ENCODE measurements at places on chromosomes 5 and 9.

DNA sequence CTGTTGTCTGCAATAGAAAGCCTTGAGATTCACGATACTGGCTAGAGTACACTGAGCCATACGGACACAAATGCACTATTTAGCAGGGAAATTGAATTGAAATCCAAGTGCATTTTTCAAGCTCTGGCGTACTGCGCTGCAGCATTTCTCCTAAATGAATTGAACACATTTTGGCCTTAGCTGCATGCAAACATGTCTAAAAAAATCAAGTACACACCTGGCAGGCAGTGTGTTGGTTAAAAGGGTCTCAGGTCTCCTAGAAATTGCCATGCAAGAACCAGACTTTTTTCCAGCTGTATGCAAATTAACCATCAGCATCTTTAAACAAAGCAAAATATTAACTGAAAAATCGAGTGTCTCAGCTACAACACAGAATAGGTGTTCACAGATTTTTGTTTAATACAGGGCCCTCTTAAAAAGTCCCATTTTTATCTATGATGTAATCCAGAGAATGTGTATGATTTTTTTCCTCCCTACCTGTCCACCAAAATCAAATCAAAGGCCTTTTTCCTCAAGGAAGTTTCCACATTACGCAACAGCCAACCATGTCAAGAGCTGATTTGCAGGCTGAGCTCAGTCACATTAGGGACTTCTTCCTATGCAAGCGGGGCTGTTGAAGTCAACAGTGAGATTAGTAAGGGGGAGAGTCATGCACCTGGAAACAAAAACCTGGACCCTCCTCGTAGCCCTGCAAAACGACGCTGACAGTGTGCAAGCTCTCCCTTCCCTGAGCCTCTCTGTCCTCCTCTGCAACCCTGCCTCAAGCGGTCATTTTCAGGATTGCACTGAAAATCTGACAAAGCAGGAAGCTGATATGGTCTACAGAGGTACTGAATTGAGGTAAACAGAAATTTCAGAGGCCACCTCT is 14.1 kb upstream of the SFXN1 start:
- DNase-seq: peak; percentile 36

- DNase-seq: no peak
Observed at GRCh38 chr9:4762886-4763541, 22.0 kb upstream of the AK3 start.

DNA sequence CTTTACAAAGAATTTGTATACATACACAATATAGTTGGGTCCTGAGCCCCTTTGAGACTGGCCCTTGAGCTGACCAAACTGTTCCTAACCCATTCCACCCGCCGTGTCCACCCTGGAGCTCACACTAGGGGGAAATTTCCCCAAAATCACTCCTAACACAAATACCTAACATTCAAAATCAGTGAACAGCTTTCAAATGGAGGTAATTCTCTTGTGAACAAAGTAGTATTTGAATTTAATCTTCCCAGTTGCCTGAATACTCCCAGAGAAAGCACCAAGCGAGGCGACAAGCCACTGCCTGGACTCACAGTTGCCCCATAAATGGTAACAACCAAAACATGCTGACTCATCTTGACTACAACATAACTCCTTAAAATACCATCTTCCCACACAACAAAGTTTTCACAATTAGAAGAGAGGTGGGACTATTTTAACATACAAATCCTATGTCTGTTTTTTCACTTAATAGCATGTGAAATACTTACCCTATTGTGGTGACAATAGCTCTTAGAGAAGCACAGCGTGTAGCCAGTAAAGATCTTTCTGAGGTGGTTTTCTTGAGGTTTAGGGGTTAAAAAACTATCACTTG is 31.7 kb upstream of the SCAMP1 start:
- DNase-seq: peak; percentile 40

DNA sequence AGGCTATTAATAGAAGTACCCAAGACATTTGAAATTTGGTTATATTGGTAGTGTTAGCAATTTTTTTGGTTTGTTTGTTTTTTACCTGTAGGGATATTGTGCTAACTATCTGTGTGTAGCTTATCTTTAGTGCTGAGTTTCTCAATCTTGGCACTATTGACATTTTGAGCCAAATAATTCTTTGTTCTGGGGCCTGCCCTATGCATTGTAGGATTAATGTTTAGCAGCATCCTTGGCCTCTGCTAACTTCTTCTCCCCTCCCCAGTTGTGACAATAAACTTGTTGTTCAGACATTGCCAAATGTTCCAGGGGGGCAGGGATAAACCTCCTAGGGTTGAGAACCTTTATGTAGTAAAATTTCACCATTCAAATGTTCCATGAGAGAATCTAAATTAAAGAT is 4.0 kb downstream of the FBXO4 start:
- no peak for DNase-seq

GRCh38 chr9:136307215-136307750 is 3.4 kb upstream of the CCDC187 start:
- DNase-seq: no peak

DNA sequence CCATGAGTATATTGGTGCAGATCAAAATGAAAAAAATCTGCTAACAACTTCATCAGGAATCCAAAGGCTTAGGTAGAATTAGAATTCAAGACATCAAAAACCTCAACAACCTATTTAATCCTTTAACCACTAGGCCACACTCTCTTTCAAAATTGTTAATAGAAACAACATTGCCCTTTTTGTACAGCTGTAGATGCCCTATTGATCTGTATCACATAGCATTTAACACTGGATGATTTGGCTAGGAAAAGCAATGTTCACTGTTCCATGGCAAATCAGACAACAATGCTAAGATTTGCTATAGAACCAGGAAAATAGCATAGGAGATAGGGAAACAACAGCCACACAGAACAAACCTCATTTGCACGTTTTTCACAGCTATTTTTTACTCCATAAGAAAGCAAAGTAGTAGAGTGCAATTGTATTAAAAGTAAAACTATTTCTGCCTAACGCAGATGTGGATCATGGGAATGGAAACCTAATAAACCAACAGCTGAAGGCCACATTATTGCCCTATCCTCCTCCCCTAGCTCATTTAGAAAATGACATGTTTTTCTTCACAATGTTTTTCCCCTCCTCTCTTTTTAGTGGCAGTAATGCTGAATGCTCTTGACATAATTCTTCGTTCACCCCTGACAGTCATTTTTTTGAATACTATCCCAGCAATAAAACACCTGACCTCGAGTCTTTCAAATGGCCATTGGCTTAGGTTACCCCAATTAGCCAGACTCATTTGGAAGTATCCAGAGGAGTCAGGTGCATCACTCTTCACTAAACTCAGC is 373.0 kb upstream of the CCNH start:
- no peak for DNase-seq

DNA sequence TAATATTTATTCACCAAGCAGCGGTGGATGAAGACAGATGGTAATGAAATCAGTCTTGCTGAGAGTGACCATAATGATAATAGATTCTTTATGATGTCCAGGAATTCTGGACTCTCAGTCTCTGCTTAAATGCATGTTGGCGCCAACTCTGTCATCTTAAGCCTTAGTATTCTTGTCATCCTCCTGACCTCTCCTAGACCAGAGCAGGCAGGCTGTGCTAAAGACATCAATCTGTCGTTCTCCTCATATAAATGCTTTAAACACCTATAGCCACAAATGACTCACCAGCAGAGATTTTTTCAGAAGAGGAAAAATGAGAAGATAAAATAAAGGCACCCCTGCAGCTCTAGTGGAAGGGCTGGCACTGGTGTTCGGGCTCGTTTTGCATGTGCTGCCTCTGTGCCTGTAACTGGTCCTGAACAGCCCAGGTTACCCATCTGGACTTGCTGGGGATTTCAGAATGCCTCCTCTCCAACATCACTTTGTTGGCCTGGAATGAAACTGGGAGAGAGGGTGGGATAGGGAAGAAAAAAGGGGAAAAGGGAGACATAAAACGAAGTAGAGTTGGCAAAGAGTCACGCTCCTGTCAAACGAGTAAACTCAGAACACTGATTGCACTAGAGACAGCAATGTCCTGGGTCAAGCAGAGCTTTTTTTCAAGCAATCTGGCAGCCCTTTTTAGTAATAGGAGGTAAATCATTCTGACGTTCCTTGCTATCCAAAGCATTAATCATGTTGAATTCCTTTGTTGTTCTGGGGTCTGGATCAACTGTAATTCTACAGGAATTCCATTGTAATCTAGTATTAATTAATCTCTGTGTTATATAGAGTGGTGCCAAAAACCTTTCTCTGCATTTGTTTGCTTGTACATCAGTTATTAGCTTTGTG is 195.5 kb upstream of the CLINT1 start:
- DNase-seq: no peak

DNA sequence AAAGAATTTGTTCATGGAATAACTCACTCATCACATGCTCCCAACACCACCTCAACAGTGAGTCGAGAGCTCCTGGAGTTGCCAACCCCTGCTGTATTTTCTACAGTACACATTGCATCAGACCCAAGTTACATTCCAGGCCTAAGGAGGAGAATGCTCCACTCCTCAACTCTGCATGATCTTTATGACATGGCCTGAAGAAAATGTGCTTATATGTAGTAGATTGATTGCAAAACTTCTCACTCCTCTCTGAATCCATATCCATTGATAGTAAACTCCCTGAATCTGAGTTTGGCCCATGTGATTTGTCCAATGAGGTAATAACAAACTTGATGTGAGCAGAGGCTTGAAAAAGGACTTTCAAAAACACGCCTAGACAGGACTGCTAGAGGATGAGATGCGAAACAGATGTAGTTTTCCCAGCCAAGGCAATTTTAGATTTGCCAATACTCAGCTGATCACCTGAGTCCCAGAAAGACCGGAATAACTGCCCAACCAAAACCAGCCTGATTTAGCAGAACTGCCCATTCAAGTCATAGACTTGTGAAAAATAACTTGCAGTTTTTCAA is 29.0 kb upstream of the PAPPA start:
- DNase-seq: peak; percentile 62

DNA sequence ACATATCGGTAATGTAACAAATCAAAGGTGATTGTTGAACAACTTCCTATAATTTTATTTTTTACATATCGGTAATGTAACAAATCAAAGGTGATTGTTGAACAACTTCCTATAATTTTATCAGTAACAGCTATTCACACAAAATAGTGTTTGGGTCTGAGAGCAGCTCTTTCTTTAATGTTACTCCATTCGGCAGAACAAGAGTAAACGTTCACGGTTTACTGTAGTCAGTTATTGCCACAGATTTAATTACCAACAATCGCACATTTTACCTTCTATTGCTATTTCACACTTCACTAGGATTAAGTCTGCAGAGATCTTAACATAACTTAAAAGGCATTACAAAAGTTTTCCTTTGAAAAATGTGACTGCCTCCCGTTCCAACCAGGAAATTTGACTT is 6.4 kb downstream of the GNAQ start:
- no peak for DNase-seq

DNA sequence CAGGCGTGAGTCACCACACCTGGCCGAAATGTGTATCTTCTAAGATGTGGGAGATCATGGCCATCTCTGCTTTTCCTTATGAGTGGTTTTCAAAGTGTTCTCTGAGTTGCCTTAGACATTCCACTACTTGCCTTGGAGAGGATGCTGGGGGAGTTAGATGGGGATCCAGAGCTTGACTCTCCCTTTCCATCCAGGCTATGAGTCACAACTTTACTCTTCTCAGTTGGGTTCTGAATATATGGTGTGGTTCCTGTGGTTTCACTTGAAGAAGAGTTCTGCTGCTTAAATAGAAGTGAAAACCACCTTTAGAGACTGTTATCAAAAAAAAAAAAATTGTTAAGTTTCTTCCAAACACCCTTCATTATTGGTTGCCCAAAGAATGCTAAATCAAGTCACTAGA is 217.6 kb downstream of the ZNF608 start:
- DNase-seq: peak; percentile 25

DNA sequence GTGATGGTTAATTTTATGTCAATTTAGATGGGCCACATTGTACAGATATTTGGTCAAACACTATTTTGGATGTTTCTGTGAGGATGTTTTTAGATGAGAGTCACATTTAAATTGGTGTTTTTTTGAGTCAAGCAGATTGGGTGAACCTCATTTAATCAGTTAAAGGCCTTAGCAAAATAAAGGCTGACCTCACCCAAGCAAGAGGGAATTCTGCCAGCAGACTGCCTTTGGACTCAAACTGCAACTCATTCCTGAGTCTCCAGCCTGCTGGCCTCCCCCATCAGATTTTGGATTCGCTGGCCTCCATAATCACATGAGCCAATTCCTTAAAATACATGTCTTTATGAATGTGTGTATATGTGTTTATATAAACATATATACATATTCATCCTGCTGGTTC is 282.7 kb upstream of the POU5F2 start:
- peak; percentile 25 for DNase-seq

DNA sequence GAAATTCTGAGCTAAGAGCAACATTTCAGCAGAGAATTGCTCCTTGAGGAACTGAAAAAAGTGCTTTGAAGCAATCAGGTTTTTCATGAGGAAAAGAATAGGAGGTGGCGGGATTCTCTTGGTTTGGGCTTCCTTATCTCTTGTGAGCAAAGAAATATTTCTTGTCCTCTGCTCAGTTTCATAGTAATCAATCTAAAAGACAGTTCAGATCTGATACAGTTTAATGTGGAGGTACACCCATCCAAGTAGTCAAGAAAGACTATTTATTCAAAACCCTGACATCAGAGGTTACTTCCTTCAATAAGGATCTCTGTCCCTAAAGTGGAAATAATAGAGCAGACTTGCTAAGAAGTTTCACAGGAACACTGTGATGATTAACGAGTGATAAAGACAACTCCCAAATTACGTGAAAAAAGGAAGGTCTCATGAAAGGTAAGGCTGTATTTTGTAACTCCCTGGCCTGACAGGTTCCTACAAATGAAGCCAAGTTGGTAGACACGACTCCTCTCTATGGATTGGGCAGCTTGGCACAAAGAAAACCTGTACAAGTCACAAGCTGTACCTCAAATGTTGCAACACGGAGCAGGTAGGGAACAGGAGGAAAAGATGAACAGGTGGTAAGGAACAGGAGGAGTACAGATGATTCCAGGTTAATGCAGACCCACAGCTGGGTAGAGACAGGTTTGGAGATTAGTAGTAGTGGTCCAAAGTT is 94.1 kb downstream of the SUSD1 start:
- no peak for DNase-seq

- DNase-seq: peak; percentile 62
Observed at GRCh38 chr9:34380511-34381315, 4.0 kb upstream of the MYORG start.

DNA sequence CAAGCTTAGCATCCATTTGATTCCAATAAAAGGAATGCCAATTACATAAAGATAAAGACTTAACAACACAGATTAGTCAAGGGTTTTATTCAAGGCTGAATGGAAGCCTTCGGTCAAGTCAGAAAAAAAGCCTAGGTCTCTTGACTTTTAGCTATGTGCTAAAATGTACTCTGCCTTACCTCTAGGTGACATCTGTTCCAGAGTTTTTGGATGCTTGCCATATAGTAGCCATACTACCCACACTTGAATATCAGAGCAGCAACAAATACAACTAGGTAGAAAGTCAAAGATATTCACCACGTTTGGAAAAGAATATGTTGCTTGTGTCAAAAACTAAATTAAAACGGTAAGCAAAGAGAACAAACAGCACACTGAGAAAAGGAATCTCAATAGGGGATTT is 484.7 kb downstream of the ELAVL2 start:
- no peak for DNase-seq

GRCh38 chr9:89877051-89878002 is 272.5 kb downstream of the GADD45G start:
- no peak for DNase-seq

- no peak for DNase-seq
Observed at GRCh38 chr9:87422999-87423398, 74.7 kb upstream of the DAPK1 start.

- peak; percentile 41 for DNase-seq
Observed at GRCh38 chr5:91641730-91642350, 258.7 kb upstream of the ARRDC3 start.

Data from IMR-90 (cell line).